Stimulated activated CD8-positive, alpha-beta memory T cell treated with anti-CD3 and anti-CD28 coated beads, Interleukin-7, amount 100 ng/mL, for 24 hours (primary cell): ENCODE measurements at places on chromosomes 2 and 18.

DNA sequence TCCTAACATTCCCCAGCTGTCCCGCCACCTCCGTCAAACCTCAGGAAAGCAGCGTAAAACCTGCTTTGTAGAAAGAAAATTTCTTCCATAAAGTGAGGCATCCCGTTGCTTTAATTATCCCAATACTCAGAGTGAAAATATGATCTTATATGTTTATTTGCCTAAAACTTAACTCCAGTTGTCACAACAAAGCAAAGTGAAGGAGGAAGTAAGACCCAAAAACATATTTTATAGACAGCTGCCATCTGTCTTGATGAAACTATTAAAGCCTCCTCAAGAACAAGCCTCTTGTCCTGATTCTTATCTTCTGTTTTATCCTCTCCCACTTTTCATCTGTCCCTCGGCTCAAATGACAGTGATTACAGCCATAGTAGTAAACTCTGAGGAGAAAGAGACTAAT lies 28.9 kb upstream of the LPIN2 start:
- DNase-seq = no peak

- no peak for DNase-seq
Measured at GRCh38 chr2:145655165-145655765, 1135.3 kb upstream of the ZEB2 start.

GRCh38 chr2:195331966-195332365 lies 325.1 kb upstream of the SLC39A10 start:
- DNase-seq = no peak

DNA sequence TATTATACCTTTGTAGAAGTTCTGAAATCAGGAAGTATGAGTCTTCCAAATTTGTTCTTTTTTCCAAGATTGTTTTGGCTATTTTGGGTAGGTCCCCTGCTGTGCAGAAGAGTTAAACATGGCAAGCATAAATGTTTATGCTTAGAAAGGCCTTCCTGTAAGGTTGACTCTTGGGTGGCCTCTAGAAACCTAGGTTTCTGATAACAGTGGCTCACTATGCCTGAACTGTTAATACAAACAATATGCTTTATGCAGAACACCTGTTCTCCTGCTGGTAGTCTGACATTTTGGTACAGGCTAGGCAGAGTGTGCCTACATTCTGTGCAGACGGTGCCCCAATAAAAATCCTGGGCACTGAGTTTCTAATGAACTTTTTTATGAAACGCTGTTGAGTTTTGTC lies 10.1 kb downstream of the PTPN18 start:
- no peak for DNase-seq

GRCh38 chr2:99410276-99410675 lies 73.1 kb downstream of the EIF5B start:
- no peak for DNase-seq

- DNase-seq = no peak
Measured at GRCh38 chr2:133315280-133315679, 253.0 kb downstream of the NCKAP5 start.

GRCh38 chr18:33195795-33196194 lies 244.7 kb downstream of the CCDC178 start:
- no peak for DNase-seq

DNA sequence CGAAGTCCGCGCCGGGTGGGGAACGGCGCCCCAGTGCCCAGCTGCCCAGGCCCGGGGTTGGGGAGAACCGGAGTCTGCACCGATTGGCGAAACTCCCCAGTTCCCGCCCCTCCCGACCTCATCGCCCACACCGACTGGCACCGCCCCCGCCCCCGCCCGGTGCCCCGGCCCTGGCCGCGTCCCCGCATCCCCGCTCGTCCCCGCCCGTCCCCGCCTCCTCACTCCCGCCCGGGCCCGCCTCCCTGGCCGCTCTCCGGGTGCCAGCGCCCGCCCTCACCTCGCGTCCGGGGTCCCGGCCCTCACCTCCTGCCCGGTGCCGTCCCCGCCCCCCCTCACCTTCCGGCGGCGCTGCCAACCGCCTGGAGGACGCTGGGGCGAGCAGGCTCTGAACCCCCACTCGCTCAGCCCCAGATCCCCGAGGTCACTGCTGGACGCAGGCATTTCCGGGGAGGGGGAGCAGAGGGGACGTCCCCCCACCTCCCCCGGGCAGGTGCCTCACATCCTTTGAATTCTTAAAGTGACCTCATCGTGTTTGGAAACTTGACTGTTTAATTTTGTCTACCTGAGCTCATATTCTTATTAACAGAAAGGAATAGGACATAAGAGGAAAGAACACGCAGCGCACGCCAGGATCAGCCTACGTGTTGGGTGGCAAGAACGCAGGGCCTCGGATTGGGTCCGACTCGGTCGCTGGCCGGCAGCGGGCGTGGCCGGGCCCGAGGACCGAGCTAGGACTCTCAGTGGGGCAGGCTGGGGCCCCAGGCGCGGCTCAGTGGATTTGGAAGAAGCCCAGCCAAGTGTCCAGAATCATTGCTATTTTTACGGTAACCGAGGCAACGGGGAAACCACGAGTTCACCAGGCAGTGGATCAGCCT lies at the start of gene FAM110C:
TSS of gene FAM110C (minus strand) at position 35 of the 875 bp plus-strand sequence. CDS start 120 bp downstream, outside the sequence.
- no peak for DNase-seq

- no peak for DNase-seq
Measured at GRCh38 chr2:34353509-34354113, 754.5 kb upstream of the FAM98A start.

GRCh38 chr2:178194600-178195389 lies 483 bp downstream of the OSBPL6 start:
- DNase-seq = no peak

DNA sequence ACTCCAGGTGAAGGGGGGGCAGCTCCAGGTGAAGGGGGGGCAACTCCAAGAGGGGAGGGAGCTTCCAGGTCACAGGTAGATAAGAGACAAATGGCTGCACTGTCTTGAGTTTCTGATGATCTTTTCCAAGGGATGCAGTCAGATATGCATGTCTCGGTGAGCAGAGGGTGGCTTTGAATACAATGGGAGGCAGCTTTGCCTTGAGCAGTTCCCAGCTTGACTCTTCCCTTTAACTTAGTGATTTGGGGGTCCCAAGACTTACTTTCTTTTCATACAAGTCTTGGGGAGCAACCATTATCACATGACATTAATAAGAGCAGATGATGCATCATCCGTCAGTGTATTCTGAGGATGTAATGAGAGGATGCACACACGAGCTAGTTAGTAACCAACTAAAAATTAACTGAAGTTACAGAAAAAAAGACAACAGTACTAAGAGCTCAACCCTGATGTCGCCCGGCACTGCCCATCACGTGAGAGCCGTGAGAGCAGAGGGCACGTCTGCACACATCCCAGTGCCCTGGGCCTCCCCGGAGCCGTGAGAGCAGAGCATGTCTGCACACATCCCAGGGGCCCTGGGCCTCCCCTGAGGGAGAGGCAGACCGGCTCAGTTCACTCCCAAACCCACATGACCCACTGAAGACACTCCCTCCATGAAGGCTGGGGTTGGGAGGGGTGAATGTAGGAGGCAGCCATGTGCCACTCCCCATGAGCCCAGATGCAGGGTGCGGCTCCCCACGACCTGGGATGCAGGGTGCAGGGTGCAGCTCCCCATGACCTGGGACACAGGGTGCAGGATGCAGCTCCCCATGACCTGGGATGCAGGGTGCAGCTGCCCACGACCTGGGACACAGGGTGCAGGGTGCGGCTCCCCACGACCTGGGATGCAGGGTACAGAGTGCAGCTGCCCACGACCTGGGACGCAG lies 39.4 kb downstream of the PXDN start:
- DNase-seq = no peak

DNA sequence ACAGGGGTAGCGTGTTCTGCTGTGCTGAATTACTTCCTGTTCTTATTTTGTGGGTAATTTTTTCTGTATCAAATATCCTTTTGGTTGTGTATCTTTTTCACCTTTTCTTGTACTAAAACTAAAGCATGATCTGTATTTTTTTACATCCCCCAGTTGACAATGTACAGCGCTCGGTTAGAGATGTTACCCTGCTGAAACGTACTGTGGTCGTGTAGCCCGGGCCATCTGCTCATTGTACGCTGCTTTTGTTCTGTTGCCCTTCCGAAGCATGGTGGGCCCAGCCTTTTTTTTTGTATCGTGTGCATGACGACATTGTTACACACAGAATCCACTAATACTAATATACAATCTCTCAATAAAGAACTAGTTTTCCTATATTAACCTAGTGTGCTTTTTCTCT lies 233.1 kb downstream of the HAUS1 start:
- no peak for DNase-seq

GRCh38 chr18:63320975-63321265 lies 1.4 kb upstream of the BCL2 start:
- DNase-seq = no peak

DNA sequence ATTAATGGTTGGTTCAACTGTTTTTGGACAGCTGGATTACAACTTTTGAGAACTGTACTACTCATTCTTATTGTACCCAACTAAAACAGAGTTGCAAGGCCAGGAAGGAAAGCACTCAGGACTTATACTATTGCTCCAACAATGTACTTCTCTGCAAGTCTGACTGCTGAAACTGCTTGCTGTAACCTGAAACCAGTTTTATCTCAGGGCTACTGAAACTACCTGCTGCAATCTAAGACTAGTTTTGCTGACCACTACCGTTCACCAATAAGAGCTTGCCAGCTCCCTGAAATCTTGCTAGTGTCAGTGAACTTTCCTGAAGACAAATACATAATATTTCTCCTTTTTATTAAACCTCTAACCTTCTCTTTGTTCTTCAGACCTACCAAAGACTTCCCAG lies 157.3 kb downstream of the CDCA7 start:
- no peak for DNase-seq

GRCh38 chr18:35246831-35247230 lies 6.0 kb downstream of the ZNF397 start:
- DNase-seq = no peak

DNA sequence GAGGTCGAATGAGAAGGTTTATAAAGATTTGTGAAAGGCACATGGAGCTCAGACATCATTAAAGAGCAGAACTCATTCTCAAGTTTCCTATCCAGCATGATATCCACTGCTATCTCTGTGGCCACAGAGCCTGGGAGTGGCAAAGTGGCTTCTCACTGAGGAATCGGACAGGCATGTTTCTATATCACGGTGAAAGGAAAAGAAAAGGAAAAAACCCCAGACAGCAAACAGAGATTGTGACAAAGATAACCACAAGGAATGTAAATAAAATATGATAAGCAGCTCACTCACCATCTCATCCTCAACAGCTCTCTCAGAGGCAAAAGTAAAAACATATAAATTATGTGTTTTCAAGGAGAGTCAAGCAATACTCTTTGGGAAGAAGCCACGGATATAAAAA lies 2.5 kb downstream of the PID1 start:
- DNase-seq = no peak

- no peak for DNase-seq
Measured at GRCh38 chr2:236526455-236527158, 43.0 kb upstream of the ACKR3 start.

DNA sequence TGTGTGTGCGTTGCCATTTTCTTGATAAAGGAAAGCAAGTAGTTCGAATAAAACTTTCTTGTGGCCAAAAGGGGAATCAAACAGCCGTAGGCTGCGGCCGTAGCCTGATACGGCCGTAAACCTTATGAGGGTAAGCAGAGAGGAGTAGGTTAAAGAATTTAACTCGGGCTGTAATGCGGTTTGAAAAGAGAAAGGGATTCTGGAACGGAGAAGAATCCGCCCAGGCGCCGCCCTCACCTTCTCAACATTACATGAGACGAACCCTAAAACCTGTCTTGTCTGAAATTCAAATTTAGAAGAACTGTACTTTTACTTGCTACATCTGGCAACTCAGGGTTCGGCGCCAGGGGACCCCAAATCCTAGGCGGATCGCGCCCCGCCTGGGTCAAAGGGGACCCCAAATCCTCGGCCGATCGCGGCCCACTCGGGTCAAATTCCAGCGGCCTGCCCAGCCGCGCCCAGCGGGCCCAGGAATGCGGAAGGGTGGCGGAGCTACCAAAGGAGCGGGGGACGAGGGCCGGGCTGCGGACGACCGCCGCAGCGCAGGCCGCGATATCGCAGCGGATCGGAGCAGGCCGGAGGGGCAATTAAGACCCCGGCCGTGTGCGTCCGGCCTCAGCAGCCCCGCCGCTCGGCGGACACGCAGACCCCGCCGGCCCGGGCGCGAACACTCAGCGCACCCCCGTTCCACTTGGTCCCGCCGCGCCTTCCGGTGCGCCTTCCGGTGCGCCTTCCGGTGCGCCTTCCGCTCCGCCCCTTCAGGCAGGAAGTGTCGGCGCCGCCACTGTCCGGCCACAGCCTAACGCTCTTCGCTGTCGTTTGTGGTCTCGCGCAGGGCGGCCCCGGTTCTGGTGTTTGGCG lies at the start of gene MYL12B:
TSS of gene MYL12B (plus strand) at position 761 of the 861 bp plus-strand sequence. CDS start 10,766 bp downstream, outside the sequence.
- DNase-seq = peak; percentile 48

DNA sequence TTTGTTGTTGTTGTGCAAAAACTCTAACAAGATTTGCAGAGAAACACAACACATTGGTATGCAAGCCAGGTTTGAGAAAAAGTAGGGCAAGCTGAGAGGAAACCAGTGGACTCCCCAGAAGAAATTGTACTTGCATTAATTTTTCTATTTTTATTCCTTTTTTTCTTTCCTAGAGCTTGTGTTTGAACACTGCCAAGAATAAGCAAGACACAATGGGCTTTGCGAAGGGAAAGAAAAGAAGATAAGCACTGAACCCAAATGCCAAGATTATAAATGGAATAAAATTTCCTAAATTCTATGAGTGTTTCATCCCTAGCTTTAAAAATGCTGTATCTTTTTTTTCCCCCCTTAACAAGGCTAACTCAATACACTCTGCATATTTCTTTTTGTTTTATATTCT lies 17.0 kb upstream of the CYTIP start:
- no peak for DNase-seq

GRCh38 chr2:74777161-74777900 lies 56.6 kb upstream of the HK2 start:
- DNase-seq = no peak

DNA sequence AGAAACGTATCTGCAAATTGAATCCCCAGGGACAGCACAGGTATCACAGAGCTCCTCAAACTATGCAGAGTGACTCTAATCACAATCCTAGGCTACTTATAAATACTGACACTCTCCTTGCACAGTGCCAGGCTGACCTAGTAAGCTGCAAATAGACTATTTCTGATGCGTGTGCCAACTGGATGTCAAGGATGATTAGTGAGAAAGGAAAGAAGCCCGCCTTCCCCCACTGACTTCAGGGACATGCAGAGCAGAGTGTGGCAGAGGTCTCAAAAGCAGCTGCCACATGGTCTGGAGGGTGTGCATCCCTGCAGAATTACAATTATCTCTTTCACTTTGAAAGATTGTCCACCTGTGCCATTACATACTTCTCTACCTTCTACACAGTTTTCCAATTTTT lies 235.6 kb downstream of the CPS1 start:
- DNase-seq = no peak
